Bone marrow (tissue), 2 donors: ENCODE measurements at places on chromosomes 11 and 22.

DNA sequence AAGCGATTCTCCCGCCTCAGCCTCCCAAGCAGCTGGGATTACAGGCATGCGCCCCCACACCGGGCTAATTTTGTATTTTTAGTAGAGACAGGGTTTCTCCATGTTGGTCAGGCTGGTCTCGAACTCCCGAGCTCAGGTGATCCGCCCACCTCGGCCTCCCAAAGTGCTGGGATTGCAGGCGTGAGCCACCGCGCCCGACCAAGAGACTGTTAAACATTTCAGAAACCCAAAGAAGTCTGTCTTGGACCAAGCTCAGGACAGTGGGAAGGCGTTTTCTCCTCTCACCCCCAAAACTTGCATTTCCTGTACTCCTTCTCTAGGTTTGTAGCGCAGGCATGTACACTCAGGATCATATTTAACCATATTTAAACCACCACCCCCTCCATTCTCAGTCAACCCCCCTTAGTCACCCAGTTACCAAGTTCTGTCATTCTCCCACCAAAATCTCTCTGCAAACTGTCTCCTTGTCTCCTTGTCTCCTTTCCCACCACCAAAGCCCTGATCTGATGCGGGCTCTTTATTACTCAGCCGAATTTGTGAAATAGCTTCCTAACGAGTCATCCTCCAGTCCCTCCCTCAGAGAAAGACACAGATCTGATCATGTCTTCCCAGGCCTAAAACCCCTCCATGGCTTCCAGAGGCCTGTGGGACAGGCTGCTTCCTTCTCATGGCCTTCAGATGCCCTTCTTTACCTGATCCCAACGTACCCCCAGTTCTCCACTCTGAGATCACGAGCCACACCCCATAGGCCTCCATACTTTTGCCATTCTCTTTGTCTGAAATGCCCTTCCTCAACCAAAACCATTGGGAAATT, 29.0 kb upstream of the CREB3L1 start:
- no peak for DNase-seq

GRCh38 chr11:7576726-7577290, 63.0 kb downstream of the PPFIBP2 start:
- no peak for DNase-seq

DNA sequence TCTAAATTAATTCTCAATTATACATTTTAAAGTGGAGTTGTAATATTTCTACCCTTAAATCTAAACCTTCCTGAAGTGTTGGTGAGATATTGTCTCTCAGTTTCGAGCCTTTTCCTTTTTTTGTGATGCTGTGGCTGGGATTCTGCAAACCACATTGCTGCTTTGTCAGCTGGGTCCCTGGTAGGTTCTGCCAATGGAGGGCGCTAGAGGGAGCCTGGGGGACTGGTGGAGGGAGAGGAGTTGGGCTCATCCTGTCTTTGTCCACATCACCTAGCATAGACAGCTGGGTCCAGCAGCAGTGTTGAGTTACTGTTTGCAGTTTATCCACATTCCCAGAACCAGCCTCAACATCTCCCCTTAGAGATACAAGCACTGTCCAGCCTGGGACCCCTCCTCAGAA, 41.0 kb downstream of the TRAF6 start:
- DNase-seq: no peak

DNA sequence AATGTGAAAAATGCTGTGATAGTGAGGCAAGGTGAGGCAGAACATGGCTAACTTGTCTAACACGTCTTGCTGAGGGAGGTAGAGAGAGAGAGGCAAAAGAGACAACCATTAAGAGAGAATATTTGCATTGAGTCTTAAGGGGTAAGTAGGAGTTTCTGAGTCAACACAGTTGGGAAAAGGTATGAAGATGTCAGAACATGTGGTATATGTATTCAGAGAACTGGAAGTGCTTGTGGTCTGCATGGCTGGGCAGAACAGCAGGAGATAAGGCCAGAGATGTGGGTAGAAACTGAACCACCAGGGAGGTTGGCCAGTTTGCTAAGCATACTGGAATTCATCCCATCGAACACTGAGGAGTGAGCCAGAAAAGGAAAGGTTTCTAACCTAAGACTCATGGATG, 25.0 kb upstream of the SLC5A1 start:
- no peak for DNase-seq
